ENCODE measurements at places on chromosomes 6 and 20.
A peak's percentile ranks its signal among the peaks of the same experiment; 100 is the strongest.

- DNase-seq, result no peak
Measured at GRCh38 chr6:158347335-158347734, 35.1 kb downstream of the TULP4 start.

GRCh38 chr6:37251211-37251780 is 6.3 kb upstream of the TBC1D22B start:
- DNase-seq, result no peak

- peak; percentile 29 for DNase-seq
Measured at GRCh38 chr6:42984924-42985475, 630 bp downstream of the PPP2R5D start.

- DNase-seq, result no peak
Measured at GRCh38 chr6:22958677-22959076, 389.3 kb downstream of the HDGFL1 start.

GRCh38 chr20:3041854-3042409 is 1.5 kb upstream of the GNRH2 start:
- no peak for DNase-seq
